ENCODE measurements at places on chromosomes 6 and 20. TPM values are rescaled to one million over a fixed set of nuclear protein-coding genes. Genes with fewer than 3 reads are reported as not detected.

GRCh38 chr6:16855460-16855859 lies 94.2 kb upstream of the ATXN1 start:
- H3K27ac ChIP-seq = no peak overlapping the region
- H3K36me3 ChIP-seq = no peaks in the 10 kb centered on the region
- no peak overlapping the region for H3K4me3 ChIP-seq
- no peaks in the 10 kb centered on the region for H3K4me1 ChIP-seq

The NOX3 gene
- not detected for total RNA-seq

DNA sequence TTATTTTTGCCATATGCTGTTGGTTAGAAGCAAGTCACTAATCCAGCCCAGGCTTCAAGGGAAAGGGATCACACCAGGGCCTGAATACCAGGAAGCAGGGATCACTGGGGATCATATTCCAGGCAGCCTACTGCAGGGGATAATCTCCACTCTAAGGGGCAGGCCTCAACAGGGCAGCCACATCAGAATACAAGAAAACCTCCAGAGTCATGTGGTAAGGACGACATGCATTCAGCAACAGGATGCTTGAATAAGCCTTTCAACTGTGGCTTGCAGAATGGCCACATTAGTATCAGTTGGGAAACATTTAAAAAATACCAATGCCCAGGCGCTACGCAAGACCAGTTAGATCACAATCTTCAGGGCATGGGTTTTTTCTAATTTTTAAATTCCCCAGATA lies 109.1 kb downstream of the LY86 start:
- no peak overlapping the region for H3K4me3 ChIP-seq
- no peak overlapping the region for H3K27ac ChIP-seq
- H3K36me3 ChIP-seq = no peaks in the 10 kb centered on the region
- no peaks in the 10 kb centered on the region for H3K27me3 ChIP-seq
- peaks cover 43% of the 10 kb centered on the region for H3K4me1 ChIP-seq

- peaks cover 2% of the 10 kb centered on the region for H3K4me1 ChIP-seq
- no peak overlapping the region for H3K27ac ChIP-seq
- H3K4me3 ChIP-seq = no peak overlapping the region
- H3K36me3 ChIP-seq = no peaks in the 10 kb centered on the region
- peaks cover 2% of the 10 kb centered on the region for H3K27me3 ChIP-seq
These were observed 87.9 kb downstream of the PDE10A start for GRCh38 chr6:165575158-165575549.

The SMLR1 gene
- total RNA-seq = not detected
